Ascending aorta (tissue), 2 donors: ENCODE measurements at places on chromosomes 2 and 18. TPM values are rescaled to one million over a fixed set of nuclear protein-coding genes. Genes with fewer than 3 reads are reported as not detected.
A peak's percentile ranks its signal among the peaks of the same experiment; 100 is the strongest.

DNA sequence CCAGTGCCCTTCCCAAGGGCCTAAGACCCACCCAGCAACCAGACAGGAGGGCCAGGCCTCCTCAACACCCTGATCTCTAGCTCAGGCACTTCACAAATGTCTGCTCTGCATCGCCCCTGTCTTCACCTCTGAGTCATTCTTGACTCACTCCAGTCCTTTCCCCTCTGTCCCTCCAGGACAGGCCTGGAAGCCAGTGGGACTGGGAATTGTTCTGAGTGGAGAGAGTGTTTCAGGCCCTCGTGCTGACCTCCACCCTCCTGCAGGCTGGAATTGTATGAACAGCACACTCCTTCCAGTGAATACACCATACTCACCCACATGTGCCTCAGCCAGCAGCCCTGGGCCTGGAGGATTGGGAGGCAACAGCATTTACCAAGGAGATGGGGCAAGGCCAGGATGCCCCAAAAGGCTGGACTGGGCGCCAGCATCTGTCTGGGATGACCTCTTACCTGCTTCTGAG, 304.2 kb downstream of the CYP26B1 start:
- no peaks in the 10 kb centered on the region for H3K36me3 ChIP-seq
- H3K27ac ChIP-seq: peak overlapping the region; percentile 42
- H3K4me1 ChIP-seq: peaks cover 12% of the 10 kb centered on the region
- DNase-seq: no peak
- H3K4me3 ChIP-seq: no peak overlapping the region
- no peaks in the 10 kb centered on the region for H3K27me3 ChIP-seq

The SLC25A12 gene
- total RNA-seq: 11.9 TPM

DNA sequence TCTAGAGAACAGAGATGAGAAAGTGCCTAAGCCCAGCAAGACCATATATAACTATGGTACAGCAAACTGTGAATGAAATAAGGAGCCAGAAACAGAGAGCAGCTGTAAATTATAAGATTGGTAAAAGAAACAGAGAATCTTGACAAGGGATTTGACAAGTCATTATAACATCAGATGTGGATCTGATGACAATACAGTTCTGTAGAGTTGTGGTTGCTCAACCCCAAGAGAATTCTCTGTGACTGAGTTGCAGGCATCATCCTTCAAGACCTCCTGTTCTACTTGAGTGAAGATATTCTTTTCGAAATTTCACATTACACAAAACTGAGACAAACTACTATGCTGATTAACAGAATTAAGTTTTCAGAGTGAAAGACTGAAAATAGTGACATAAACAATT, 343.1 kb upstream of the SLC39A10 start:
- no peaks in the 10 kb centered on the region for H3K4me1 ChIP-seq
- DNase-seq: no peak
- no peak overlapping the region for H3K4me3 ChIP-seq
- H3K27me3 ChIP-seq: no peaks in the 10 kb centered on the region
- no peaks in the 10 kb centered on the region for H3K36me3 ChIP-seq

DNA sequence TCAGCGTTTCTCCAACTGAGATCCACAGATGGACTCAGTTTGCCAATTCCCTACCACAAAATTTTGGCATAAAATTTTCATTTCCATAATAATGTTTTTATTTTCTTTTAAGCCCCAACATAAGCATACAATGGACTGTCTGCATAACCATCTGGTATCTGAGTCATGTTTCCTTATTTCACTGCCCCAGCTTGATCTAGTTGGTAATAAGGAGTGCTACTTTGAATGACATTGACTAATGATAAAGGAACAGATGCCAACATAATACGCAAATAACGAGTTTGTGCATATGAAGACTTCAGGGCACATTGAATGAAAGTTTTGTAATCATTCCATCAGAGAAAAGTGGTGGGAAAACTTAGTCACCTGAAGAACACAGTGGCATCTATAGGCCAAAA, 8.8 kb upstream of the MBD2 start:
- no peak for DNase-seq
- H3K4me3 ChIP-seq: no peak overlapping the region
- no peaks in the 10 kb centered on the region for H3K27me3 ChIP-seq
- H3K36me3 ChIP-seq: no peaks in the 10 kb centered on the region
- H3K4me1 ChIP-seq: no peaks in the 10 kb centered on the region

- no peaks in the 10 kb centered on the region for H3K4me1 ChIP-seq
- no peak overlapping the region for H3K4me3 ChIP-seq
- no peak overlapping the region for H3K27ac ChIP-seq
- DNase-seq: no peak
Observed at GRCh38 chr2:105287692-105288091, 41.8 kb downstream of the TGFBRAP1 start.
